ENCODE measurements at places on chromosomes 2 and 18.

- no peak for DNase-seq
Observed at GRCh38 chr2:212777020-212777491, 238.5 kb upstream of the ERBB4 start.

GRCh38 chr2:71932780-71933466 is 214.7 kb downstream of the CYP26B1 start:
- no peak for DNase-seq

DNA sequence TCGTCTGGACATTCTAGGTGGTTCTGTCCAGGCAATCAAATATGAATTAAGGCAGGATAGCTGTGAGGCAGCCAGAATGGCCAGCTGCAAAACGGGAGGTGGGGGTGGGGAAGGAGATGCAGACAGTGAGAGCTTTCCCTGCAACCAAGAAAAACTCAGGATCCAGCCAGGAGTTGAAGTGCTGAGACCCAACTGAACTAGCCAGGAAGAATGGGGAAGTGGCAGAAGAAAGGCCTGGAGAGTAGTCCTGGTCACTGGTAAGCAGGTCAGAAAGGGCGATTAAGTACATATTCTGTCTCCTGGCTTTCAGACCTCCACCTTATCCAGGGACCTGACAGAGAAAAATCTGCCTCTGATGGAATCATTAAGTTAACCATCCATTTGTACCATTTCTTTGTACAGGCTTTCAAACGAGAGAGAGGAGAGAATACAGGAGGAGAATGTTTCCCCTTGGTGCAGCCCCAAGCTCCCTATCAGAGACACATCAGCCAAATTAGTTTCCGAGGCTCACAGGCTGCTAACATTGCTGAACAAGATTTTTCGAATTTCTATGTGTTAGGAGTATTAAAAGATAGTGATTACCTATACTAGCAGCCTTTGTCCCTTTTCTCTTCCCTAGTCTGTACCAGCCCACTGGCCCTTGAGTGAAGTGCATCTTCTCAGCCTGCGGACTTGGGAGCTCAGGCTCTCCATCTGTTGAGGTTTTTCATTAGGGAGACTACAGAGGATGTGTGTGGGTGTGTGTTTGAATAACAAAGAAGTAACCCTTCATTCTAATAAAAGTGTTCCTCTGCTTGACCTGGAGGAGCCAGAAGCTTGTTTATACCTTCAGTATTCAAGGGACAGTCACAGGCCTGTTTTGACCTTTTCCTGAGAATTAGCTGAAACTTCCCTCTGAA is 12.5 kb upstream of the HOXD1 start:
- DNase-seq: no peak

GRCh38 chr2:136195226-136195625 is 77.3 kb upstream of the CXCR4 start:
- no peak for DNase-seq

- DNase-seq: no peak
Observed at GRCh38 chr2:202442882-202443281, 66.8 kb downstream of the BMPR2 start.

DNA sequence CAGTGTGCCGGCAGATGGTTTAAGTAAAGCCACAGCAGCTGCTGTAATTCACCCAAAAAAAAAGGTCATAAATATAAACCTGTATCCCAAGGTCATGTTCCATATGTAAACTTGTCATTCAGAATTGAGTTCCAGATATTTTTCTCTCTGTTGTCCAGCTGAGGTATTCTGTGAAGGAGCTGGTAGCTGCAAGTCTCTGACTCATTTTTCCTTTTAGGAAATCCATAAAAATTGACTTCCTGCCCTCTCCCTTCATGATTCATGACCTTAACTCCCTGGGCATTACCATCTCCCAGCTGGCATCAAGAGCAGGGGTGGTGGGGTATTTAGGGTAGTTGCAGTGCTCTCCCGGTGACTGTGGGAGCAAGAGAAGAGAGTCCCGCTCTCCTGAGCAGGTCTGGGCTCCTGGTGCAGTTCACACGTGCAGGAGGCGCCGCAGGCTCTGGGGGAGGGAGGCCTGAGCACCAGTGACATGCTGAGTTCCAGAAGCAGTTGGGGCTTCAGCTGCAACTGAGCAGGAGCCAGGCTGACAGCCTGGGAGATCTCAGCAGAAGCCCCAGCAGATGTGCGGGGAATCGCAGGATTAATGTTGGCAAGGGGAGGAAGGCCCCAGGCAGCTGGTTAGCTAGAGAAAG is 192.6 kb downstream of the MGAT5 start:
- no peak for DNase-seq

DNA sequence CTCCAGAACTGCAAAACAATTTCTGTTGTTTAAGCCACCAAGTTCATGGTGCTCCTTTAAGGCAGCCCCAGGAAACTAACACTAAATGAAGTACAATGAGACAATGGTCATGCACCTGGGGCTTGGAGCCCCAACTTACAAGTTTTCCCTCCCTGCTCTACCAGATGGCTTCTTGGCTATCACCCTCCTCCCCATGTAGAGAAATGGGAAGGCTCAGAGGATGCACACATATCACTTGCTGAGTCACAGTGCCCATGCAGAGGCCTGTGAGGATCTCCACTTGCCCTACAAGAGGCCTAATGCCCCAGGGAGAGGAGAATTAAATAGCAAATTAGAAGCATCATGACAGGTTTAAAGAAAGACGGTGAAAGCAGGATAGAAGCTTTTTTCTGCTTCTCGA is 270.9 kb downstream of the TTC32 start:
- no peak for DNase-seq

DNA sequence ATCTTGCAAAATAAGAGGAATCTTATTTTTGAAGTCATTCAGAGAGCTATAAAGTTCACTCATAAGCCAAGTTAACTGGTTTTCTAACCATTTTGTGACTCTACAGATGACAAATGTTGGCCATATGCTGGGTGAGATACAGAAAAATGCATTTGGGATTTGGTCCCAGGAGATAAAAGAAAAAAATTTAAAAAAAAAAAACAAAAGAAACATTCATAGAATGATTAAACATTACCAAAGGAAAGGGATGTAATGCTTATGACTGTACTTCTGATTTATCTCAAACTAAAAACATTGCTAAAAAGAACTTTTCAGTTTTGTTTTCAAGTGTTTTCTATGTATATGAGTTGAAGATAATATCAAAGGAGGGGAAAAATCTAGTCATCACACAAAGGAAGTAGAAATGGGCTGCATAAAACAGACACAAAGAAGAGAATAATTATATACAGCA is 43.1 kb downstream of the PELI1 start:
- no peak for DNase-seq

- DNase-seq: no peak
Observed at GRCh38 chr2:141195087-141195486, 935.7 kb downstream of the LRP1B start.

GRCh38 chr18:54919412-54919811 is 39.8 kb downstream of the CCDC68 start:
- no peak for DNase-seq

- DNase-seq: no peak
Observed at GRCh38 chr2:127220768-127221527, 849 bp upstream of the CYP27C1 start.

- no peak for DNase-seq
Observed at GRCh38 chr2:30480703-30481322, 33.8 kb downstream of the LCLAT1 start.

DNA sequence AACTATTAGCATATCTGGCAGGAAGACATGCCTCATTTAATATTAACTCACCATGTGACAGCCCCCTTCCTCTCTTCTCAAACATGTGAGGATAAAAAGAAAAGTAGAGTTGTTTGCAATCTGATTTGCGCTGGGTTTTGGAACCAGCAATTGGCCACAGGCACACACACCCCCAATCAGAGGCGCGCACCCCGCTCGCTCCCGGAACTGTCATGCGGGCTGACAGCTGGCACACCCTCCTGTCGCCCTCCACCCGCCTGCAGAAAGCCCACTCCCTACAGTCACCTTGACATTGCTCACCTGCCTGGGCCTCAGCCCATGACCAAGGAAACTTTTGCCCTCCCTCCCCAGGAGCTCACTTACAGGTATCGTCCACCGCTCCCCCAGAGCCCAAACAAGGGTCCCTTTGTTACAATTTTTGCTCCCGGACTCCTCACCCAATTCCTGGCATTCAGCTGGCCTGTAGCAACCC is 1.1 kb downstream of the COBLL1 start:
- no peak for DNase-seq

DNA sequence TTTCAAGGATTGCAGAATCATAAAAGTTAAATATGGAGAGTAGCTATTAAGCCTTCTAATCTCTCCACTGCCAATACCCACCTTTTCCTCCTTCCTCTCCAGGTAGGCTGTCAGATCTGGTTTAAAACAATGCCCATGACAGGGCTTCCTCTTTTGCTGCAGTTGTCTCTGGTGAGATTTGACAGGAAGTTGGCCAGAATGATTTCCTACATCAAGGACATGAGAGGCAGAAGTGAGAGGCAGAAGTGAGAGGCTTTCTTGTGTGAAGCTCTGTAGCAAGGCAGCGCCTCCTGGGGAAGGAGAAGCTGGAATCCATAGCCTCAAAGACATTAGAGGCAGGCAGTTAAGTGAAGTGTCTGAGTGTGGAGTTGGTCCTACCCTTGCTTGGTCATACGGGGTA is 385.7 kb downstream of the HRH4 start:
- DNase-seq: no peak

GRCh38 chr2:60483401-60483800 is 70.1 kb downstream of the BCL11A start:
- no peak for DNase-seq

GRCh38 chr2:9112079-9112721 is 94.4 kb upstream of the ASAP2 start:
- DNase-seq: no peak

- DNase-seq: no peak
Observed at GRCh38 chr2:227310756-227311110, 14.3 kb upstream of the MFF start.

GRCh38 chr2:224584111-224584784 is 915 bp downstream of the CUL3 start:
- DNase-seq: no peak

DNA sequence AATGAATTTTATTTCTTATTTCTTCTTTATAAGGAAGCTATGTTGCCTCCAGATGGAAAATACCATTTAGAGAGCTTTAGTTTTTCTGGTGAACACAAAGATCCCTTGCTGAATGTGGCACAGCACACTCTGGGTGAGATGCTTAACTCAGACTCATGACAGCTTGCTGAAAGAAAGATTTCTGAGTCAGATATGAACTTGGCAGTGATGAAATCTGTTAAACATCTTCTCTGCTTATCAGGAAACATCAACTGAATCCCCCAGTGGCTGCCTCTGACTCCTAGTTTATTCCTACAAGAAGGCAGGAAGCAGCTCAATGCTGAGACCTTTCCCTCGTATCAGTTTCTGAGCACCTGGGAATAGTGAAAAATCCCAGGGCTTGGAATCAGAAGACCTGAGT is 162.8 kb downstream of the OSR1 start:
- no peak for DNase-seq

GRCh38 chr2:31256611-31257382 is 22.8 kb downstream of the EHD3 start:
- DNase-seq: no peak

- DNase-seq: no peak
Observed at GRCh38 chr2:64120928-64121327, 23.3 kb downstream of the PELI1 start.

DNA sequence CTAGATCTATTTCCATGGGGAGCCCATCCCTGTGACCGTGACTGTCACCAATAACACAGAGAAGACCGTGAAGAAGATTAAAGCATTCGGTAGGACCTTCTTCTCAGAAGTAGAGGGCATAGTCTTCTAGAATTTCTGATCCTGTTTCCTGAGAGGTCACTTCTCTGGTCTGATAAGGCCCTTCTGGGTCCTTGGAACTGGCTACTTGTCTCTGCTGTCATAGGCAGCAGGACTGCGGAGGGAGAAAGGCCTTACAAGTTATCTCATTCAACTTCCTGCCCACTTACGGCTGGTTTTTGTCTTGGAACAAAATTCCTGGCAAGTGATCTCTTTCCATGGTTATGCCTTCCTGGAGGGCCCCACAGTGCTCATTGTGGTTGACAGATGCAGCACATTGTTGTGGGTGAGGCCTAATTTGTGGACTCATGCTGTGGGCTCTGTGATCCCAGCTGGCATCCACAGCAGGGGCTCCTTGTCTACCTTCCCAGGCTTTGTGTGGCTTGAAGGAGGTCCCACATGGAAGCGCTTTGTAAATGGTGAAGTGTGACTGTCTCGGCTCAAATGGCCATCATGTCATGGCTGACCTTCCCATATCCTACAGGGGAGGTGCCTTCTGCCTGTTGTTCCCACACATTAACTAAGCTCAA is 22.0 kb downstream of the SAG start:
- no peak for DNase-seq

- DNase-seq: no peak
Observed at GRCh38 chr18:30730915-30731314, 311.6 kb downstream of the DSC3 start.

DNA sequence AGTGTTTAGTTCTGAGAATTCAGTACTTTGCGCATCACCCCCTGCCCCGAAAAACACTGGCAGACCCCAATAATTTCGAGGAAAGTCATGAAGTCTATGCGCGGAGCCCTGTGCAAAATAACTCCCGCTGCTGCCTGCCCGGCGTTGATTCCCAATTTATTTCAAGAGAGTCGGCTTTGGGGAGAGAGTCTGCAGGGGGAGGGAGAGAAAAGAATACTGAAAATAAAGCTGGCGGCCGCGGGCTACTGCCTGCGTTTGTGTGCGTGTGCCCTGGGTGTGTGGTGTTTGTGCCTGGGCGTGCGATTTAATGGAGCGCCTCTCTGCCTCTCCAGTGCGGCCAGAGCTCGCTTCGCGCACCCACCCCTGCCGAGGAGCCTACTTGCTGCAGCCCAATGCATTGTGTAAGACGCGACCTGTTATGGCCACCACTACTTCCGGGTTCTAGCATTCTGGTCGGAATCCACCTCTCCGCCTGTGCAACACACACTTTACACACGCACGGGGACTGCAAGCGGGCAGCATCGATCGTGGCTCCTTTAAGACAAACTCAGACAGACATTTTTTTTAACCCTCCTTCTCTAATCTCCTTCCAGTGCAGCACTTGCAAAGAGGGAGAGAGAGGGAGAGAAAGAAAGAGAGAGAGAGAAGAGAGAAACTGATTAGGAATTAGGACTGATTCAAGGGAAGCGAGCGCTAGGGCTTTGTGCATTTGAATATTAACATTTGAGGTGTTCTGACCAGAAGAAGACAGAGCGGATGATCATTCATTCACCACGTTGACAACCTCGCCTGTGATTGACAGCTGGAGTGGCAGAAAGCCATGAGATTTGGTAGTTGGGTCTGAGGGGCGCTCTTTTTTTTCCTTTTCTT is at the start of gene MEIS1:
Gene MEIS1, plus strand, starts transcription at position 447 of the 870 bp plus-strand sequence. CDS start 732 bp downstream, outside the sequence.
- no peak for DNase-seq

- no peak for DNase-seq
Observed at GRCh38 chr18:56565551-56566345, 72.6 kb downstream of the TXNL1 start.

Measured in T-helper 17 cell (primary cell).